Large intestine (tissue), 12 donors: ENCODE measurements at places on chromosomes 6 and 20. TPM values are rescaled to one million over a fixed set of nuclear protein-coding genes. Genes with fewer than 3 reads are reported as not detected.

Gene CPXM1
- polyA plus RNA-seq, result 28.6 TPM

Gene RXRB
- 45.5 TPM for polyA plus RNA-seq

Gene CYP39A1
- polyA plus RNA-seq, result 3.4 TPM

Gene C6orf58
- 0.12 TPM for polyA plus RNA-seq

Gene ZFP57
- polyA plus RNA-seq, result not detected

DNA sequence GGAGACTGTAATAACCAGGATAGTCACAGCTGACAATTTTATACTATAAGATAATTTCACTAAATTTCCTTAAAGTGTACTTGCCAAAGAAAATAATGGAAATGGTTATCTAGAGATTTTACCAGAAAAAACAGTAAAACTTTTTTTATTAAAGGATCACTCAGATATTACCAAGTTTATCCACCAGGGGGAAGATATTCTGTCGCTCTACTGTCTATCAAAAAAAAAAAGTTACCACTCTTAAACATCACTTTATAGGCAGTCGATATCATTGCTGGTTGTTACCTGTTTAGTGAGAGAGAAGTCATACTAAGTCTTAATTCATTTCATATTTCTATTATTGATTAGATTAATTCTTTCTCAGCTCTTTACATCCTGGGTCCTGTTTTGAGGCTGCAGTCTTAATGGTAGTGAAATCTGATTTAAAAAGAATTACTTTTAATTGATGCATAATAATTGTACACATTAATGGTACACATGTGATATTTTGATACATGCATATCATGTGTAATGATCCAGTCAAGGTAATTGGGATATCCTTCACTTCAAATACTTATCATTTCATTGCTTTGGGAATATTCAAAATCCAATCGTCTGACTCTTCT, 18.9 kb downstream of the L3MBTL3 start:
- DNase-seq, result no peak

DNA sequence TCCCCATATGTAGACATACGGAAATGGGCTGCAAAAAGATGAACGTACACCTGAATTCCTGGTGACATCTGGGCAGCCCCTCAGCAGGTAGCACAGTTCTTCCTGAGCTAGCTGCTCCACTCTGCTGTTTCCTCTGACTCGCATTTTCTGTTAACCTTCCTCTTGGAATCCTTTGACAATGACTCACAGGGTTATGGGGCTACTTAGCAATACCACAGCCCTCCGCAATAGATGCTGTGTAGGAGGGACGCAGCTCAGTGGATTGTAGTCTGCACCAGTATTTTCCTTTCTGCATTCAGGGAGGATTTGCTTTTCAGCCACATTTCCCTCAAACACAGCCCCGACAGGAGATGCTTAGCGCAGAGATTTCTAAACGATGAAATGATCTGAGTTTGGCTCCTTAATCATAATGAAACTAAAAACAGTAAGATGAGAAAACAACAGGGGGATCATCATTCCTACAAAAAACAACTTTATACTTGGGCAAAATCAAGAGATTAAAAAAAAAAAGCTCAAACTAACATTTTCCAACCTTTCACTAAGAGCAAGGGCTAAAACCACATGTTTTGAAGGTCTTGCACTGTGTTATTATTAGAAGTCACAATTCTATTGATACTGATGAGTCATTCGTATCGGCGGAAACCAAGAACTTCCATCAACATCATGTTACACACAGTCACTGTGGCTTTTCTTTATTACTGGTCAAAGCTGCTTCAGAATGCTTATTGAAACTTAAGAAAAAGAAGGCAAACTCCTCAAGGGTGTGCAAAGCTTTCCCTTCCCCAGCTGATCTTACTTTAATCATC, 12.2 kb downstream of the BACH2 start:
- no peak for DNase-seq

- DNase-seq, result peak; percentile 19
Observed at GRCh38 chr20:9609887-9610502, 95.6 kb downstream of the LAMP5 start.
